ENCODE measurements at places on chromosomes 13 and 19.

GRCh38 chr19:34505321-34506025 lies 23.9 kb downstream of the WTIP start:
- no peak for DNase-seq

GRCh38 chr19:953445-954271 lies 27.8 kb downstream of the ARID3A start:
- no peak for DNase-seq

- DNase-seq = no peak
These were observed 9.0 kb upstream of the JUND start for GRCh38 chr19:18290302-18291018.

DNA sequence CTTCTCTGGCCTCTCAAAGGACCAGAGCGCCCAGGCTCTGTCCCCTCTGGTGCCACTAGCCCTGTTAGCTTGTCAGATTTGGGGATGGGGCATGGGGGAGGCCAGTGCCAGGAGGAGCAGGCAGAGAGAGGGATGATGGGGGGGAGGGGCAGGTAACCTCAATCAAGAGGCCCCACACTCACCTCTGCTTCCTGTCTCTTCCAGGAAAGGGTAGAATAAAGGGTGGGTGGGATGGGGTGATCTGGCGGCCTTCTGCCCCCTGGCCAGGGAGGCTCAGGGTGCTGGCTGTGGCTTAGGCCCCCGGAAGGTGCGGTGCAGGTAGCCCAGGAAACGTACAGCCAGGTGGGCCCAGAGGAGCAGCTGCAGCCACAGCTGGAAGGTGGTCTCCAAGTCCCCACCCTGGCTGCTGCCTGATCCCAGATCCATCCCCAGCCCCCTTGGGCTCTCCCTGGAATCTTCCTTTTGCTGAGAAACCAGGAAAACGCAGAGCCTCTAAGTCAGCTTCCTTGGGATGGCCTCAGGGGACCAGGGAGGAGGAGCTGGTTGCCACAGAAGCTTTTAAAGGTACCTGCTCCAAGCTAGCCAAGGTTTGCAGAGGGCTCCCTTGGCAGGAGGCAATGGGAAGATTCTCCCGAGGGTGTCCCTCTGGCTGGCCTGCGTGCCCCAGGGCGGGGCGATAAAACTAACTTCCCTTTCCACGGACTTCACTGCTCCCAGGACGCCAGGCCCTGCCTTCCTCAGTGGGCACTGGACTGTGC lies 5.3 kb downstream of the PRKACA start:
- no peak for DNase-seq

DNA sequence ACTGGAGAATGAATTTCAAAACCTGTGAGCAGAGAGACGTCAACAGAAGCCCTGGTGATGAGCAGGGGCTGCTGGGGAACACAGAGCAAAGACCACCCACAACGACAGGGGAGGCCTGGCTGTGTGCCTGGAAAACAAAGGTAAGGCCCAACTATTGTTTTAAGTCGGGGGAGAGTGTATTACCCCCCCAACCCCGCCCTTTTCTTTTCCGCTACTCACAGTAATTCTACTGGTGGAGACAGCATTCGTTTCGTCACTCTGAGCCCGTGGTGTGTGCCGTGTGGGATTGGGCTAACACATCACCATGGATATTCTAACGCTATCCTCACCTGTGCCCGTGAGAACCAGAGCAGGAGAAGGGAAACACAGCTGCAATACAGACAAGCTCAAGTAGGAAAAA lies 18.6 kb upstream of the ADPRHL1 start:
- DNase-seq = no peak

- DNase-seq = no peak
These were observed 638 bp downstream of the USPL1 start for GRCh38 chr13:30618186-30618929.

All from NCI-H510A treated with DMSO at 0.1 percent for 48 hours (cell line).